MCF 10A (cell line): ENCODE measurements at places on chromosomes 2 and 18. TPM values are rescaled to one million over a fixed set of nuclear protein-coding genes. Genes with fewer than 3 reads are reported as not detected.

DNA sequence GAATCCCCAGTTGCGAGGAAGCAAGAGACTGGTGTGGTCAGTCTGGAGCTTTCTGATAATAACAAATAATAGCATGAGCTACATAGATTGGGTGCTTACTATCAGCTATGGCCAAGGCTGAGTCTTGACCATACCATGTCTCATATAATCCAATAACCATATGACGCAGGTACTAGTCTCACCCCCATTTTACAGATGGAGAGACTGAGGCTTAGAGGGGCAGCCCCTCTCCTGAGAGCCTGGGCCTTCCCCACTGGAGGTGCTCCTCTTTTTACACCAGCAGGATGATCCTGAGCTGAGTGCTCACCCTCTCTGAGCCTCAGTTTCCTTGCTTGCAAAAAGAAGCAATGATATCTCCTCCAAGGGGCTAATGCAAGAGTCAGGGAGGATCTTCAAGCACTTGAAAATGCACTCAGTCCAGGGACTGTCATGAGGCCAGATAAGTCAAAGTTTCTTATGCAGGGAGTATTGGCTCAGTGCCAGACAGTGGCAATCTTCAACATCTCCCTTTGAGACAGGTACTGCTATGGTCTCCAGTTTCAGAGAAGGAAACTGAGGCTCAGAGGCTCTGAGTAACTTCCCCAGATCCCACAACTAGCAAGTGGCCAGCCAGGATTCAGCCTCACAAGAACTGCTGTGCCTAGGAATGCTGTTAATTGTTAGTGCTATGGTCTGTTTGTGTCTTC, 149.7 kb downstream of the TFCP2L1 start:
- H3K4me3 ChIP-seq = no peak overlapping the region
- H3K27me3 ChIP-seq = no peaks in the 10 kb centered on the region
- no peak for DNase-seq
- H3K27ac ChIP-seq = no peak overlapping the region

GRCh38 chr2:109356324-109357035, 227.5 kb downstream of the SH3RF3 start:
- H3K27me3 ChIP-seq = no peaks in the 10 kb centered on the region
- H3K27ac ChIP-seq = no peak overlapping the region
- no peak for DNase-seq
- peaks cover 5% of the 10 kb centered on the region for H3K4me1 ChIP-seq
- no peak overlapping the region for H3K4me3 ChIP-seq
- peaks cover 13% of the 10 kb centered on the region for H3K36me3 ChIP-seq

The SCYGR4 gene
- total RNA-seq = not detected in 2 replicates

DNA sequence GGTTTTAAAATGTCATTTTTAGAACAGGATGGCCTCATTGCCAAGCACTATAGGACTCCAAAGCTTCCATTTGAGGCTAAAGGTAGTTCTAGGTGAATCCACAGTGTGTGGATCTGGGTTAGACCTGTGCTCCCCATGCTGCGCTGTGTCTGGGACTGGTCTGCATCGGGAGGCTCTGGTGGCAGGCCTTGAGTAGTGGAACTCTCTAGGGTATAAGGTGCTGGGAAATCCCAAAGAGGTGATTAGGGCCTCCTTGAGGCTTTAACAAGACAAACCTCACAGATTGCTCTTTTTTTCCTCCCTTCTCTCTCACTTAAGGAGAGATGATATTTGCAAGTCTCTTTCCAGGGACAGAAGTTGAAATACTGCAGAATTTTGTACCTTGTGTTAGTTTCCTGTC, 9.3 kb downstream of the SEC11C start:
- no peak for DNase-seq
- peaks cover 9% of the 10 kb centered on the region for H3K4me1 ChIP-seq
- H3K27me3 ChIP-seq = no peaks in the 10 kb centered on the region
- no peak overlapping the region for H3K4me3 ChIP-seq
- H3K36me3 ChIP-seq = peaks cover 35% of the 10 kb centered on the region

GRCh38 chr18:74803769-74804168, 206.1 kb downstream of the ZNF407 start:
- no peaks in the 10 kb centered on the region for H3K27me3 ChIP-seq
- no peak for DNase-seq
- H3K4me1 ChIP-seq = peaks cover 21% of the 10 kb centered on the region
- H3K36me3 ChIP-seq = no peaks in the 10 kb centered on the region

DNA sequence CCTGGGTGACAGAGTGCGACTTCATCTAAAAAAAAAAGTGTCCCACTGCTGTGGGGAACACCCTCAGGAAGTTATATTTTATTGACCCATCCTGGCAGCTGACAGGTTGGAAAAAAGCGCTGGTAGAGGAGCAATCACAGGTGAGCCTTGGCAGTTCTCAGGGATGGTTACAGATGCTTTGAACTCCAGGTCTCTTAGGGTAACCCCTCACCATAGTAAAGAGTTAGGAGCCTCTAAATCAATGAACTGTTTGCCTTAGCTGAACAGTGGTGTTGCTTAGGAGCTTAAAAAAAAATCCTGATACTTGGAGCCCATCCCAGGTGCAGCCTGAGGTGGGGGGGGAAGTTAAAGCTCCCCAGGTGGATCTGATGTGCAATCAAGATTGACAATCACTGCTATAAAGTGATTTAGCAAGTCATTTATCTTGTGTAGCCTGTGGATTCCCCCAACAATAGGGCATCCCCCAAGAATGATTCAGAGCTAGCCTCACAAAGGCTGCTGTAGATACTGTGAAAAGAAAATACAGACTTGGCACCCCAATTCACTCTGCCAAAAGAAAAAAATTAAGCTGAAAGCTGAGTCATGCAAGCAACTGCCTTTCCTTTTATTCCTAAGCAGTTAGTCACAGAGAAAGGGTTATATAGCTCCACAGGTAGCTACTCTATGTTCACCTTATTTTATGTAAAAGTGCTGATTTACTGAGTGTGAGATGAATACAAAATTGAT, 14.8 kb downstream of the SLC16A14 start:
- no peak overlapping the region for H3K27ac ChIP-seq
- H3K4me1 ChIP-seq = peaks cover 11% of the 10 kb centered on the region
- H3K36me3 ChIP-seq = no peaks in the 10 kb centered on the region
- H3K4me3 ChIP-seq = no peak overlapping the region

- H3K27ac ChIP-seq = no peak overlapping the region
- no peak overlapping the region for H3K4me3 ChIP-seq
- H3K36me3 ChIP-seq = no peaks in the 10 kb centered on the region
- H3K4me1 ChIP-seq = no peaks in the 10 kb centered on the region
Observed at GRCh38 chr2:62181843-62182242, 14.1 kb upstream of the B3GNT2 start.

The ELMOD3 gene
- total RNA-seq = 16.2 and 16.7 TPM in 2 replicates

- peaks cover 18% of the 10 kb centered on the region for H3K27me3 ChIP-seq
- no peaks in the 10 kb centered on the region for H3K36me3 ChIP-seq
- DNase-seq = peak; percentile 21
- no peak overlapping the region for H3K4me3 ChIP-seq
- H3K27ac ChIP-seq = no peak overlapping the region
- peaks cover 12% of the 10 kb centered on the region for H3K4me1 ChIP-seq
Observed at GRCh38 chr18:60019463-60019840, 119.7 kb downstream of the PMAIP1 start.

DNA sequence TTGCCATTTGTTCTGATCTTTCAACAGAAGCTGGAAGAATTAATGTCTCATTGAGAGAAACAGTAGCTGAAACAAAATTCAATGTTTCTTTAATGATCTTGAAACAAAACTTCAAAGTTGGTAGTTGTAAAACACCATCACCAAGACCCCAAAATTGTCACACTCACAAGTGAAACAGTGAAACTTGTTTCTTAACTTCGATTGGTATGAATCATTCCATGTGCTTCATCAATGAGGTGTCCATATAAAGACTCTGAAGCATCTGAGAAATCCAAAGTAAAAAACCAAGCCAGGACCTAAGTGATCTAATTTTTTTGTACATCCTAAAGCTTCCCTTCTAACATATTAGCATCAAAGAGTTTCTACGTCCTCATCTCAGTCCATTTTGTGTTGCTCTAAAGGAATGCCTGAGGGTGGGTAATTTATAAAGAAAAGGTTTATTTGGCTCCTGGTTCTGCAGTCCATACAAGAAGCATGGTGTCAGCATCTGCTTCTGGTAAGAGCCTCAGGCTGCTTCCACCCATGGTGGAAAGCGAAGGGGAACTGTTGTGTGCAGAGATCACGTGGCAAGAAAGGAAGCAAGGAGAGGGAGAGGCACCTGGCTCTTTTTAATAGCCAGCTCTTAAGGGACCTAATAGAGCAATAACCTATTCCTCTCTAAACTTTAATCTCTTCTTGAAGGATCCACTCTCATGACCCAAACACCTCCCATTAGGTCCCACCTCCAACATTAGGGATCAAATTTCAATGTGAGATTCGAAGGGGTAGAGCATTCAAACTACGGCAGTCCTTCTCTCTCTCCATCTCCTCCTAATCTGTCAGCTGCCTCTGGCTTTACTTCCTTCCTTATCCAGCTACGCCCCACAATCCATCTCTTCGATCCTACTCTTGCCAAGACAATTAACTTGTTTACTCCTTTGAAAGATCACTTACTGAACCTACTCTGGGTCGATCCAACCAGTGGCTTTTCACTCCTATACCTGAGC, 20.7 kb upstream of the TLK1 start:
- no peak for DNase-seq
- H3K4me1 ChIP-seq = peaks cover 10% of the 10 kb centered on the region
- no peaks in the 10 kb centered on the region for H3K27me3 ChIP-seq
- no peak overlapping the region for H3K4me3 ChIP-seq
- H3K27ac ChIP-seq = no peak overlapping the region

The CIAO1 gene
- 62.3 and 63.3 TPM in 2 replicates for total RNA-seq

The PNO1 gene
- 27.9 and 35.0 TPM in 2 replicates for total RNA-seq

DNA sequence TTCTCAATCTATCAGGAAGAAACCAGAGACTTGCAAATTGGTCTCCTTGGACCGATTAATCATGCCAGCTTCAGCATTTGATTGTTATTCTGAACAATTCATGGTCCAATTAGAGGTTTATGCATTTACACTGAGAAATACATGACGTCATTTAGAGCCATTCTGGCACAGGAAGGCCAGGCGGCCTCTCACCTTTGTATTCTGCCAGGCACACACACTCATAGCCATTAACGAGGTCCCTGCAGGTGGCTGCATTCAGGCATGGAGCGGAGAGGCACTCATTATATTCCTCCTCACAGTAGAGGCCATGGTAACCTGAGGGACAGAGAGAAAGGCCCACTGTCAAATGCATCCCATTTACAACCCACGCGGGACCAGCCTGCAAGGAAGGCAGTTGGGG, 146.8 kb upstream of the PID1 start:
- no peak for DNase-seq
- H3K4me1 ChIP-seq = peaks cover 17% of the 10 kb centered on the region
- no peak overlapping the region for H3K4me3 ChIP-seq

DNA sequence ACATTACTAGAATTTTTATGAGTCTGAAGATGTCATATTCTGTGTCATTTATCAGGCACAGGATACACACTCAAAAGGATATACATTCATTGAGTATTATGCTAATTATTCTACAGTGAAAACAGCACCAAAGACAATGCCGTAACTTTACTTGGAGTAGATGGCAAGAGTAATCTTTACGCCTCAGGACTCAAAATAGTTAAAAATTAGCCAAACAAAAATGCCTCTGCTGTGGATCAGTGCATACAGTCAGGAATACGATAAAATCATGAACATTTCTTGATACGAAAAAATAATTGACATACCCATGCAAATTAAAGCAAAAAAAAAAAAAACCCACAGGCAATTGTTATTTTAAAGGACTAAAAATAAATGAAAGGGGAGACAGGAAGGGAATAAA, 129.7 kb downstream of the NETO1 start:
- no peaks in the 10 kb centered on the region for H3K27me3 ChIP-seq
- H3K27ac ChIP-seq = no peak overlapping the region
- H3K4me3 ChIP-seq = no peak overlapping the region
- DNase-seq = no peak
- no peaks in the 10 kb centered on the region for H3K36me3 ChIP-seq

DNA sequence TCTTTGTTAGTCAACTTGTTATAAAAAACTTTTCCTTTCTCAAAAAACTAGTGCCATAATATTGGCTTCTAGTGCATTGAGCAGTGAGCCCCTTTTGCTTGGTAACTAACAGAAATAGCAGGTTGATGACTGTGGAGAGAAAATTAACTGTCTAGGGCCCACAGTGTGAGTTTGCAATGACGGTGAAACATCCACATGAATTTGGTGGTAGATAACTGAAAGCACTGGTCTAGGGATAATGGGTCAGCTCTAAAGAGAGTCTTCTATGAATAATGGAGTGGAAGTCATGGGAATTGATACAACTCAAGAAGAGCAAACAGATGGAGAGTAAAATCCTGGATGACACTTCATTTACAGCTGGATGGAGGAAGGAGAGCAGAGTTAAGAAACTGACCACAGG, 245.4 kb downstream of the METTL4 start:
- H3K27ac ChIP-seq = no peak overlapping the region
- no peak overlapping the region for H3K4me3 ChIP-seq
- H3K27me3 ChIP-seq = no peaks in the 10 kb centered on the region

- DNase-seq = no peak
- no peak overlapping the region for H3K4me3 ChIP-seq
- no peak overlapping the region for H3K27ac ChIP-seq
- H3K36me3 ChIP-seq = no peaks in the 10 kb centered on the region
- H3K4me1 ChIP-seq = no peaks in the 10 kb centered on the region
Observed at GRCh38 chr2:68431316-68431972, 35.6 kb downstream of the FBXO48 start.

DNA sequence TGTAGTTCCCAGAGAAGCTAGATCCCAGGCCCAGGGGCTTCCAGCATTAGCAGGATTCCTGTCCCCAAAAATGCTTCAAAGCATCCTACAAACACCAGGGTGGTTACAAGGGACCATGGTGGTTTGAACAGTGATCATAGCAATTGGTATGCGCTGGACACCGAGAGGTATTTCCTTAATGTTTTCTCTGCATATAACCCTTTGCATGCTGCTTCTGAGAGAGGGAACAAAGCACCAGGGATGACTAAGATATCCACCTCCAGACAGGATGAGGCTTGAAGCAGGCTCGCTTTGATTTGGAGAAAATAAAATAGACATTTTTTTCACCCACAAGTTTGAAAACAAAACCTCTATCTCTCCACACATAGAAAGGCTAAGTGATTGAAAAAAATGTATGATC, 50.5 kb upstream of the TSPYL6 start:
- no peak overlapping the region for H3K4me3 ChIP-seq
- H3K36me3 ChIP-seq = no peaks in the 10 kb centered on the region
- H3K27ac ChIP-seq = no peak overlapping the region
- H3K4me1 ChIP-seq = peaks cover 6% of the 10 kb centered on the region
- no peaks in the 10 kb centered on the region for H3K27me3 ChIP-seq
